ENCODE measurements at places on chromosomes 16 and 17.

DNA sequence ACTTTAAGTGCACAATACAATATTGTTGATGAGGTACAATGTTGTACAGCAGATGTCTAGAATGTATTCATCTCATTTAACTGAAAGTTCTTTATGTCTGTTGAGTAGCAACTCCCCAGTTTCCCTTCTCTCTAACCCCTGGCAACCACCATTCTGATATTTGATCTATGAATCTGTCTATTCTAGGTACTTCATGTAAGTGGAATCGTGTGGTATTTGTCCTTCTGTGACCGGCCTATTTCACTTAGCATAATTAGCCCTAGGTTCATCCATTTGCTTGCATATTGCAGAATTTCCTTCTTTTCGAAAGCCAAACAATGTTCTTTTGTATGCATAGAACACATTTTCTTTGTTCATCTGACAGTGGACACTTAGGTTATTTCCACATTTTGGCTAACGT, 10.8 kb downstream of the RGS9 start:
- no peak for DNase-seq

DNA sequence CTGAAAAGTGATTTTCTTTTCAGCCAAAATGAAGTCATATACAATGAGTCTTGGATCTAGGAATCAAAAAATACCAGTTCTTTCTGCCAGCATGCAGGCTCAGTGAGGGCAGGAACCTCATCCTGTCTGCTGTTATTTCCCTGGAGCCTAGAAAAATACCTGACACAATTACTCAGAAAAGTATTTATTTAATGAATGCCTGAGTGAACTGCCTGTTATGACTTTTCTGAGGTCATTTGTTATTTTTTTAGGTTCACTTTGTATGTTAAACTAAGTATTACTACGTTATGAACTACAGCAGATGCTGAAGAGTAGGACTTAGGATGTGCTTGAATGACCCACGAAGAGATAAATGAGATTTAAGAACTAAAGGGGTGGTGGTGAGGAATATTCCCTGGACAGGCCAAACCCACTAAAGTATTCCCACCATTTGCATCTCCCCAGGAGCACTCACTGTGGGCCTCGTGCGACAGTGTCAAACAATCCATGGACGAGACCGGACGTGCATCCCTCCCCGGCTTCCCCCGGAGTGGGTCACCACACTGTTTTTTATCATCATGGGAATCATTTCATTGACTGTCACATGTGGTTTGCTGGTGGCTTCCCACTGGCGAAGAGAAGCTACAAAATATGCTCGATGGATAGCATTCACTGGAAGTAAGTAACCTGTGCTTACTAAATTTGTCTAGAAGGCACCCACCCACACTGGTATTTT, 17.1 kb upstream of the VWA3A start:
- DNase-seq: no peak

DNA sequence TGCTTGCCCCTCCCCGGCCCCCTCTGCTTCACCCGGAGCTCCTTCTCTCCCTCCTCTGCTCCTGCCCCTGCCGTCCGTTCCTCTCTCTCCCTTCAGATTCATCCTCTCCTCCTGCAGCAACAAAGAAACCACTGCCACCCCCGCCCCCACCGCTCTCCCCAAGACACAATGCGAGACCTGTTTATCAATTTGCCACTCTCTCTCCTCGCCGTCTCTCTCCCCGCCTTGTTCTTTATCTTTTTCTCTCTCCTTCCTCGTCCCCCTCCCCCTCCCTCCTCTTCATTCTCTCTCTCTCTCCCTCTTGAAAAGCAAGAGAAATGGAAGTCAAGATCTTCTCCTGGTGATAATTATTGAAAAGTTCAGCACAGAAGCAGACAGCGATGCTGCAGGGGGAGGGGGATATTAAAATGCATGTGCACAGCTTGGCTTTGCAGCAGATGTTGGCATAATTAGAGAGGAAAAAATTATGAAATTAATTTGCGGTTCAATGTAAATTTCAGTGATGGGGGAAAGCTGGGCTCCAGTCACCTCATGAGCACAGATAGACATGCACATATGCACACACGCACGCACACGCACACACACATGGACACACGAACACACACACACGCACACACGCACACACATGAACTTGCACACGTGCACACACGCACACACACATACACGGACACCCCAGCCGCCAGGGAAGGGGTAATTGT, 58.1 kb upstream of the CBFA2T3 start:
- no peak for DNase-seq

- no peak for DNase-seq
These were observed 20.0 kb downstream of the NUP93 start for GRCh38 chr16:56749672-56750491.

DNA sequence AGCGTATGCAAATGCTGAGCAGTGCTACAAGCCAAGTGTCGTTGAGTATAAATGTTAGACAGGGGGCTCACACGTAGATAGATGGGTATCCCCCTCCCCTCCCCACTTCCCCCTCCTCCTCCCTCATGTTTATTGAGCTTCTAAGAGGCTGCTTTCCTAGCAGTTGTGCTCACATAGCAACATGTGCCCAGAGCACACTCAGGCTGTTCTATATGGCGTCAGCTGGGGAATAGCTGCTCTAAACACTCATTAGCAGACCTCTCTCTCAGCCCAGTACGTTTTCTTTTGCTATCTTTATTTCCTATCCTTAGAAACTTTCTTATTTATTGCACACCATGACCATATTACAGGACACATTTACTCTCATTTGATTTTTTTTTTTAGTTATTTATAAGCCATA, 1.8 kb downstream of the KCNJ2 start:
- DNase-seq: no peak

DNA sequence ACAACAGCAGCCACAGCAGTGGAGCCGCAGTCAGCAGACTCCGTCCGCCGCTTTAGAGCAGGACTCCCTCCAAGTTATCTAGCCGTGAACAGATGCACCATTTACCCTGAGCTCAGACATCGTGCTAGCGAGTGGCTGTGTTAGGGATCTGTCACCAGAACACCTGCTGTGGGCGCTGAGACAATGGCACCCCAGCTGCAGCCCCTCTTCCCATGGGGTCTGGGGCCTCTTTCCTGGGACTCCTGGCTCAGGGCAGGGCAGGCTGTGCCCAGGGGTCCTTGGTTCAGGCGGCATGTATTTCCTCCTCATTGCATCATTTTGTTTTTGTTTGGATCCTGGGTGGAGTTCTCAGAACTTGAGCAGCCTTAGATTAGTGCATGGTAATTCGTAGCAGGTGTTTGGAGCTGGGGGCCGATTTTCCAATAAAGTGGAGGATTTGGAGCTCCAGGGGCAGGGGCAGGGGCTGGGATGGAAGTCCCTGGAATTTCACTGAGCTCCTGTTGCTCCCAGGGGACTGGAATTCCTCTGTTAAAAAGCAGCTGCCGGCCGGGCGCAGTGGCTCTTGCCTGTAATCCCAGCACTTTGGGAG, 23.4 kb downstream of the NMRAL1 start:
- DNase-seq: no peak
